ENCODE measurements at places on chromosomes 3 and 15.
A peak's percentile ranks its signal among the peaks of the same experiment; 100 is the strongest.

GRCh38 chr15:33398555-33398954, 87.8 kb downstream of the RYR3 start:
- DNase-seq = no peak

- DNase-seq = no peak
Observed at GRCh38 chr3:9615003-9615628, 34.2 kb upstream of the MTMR14 start.

DNA sequence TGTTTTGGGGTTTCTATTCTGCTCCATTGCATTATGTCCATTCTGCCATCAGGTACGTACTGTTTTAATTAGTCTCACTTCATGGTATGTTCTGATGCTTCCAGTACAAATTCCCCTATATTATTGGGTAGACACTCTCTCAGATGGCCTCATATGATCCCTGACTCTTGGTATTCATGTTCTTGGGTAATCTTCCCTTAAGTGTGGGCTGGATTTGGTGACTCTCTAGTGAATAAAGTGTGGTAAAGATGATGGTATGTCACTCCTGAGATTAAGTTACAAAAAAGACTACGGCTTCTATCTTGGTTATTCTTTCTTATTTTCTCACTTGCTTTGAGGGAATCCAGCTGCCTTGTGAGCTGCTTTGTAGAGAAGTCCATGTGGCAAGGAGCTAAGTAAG, 89.6 kb upstream of the TBC1D5 start:
- DNase-seq = no peak

DNA sequence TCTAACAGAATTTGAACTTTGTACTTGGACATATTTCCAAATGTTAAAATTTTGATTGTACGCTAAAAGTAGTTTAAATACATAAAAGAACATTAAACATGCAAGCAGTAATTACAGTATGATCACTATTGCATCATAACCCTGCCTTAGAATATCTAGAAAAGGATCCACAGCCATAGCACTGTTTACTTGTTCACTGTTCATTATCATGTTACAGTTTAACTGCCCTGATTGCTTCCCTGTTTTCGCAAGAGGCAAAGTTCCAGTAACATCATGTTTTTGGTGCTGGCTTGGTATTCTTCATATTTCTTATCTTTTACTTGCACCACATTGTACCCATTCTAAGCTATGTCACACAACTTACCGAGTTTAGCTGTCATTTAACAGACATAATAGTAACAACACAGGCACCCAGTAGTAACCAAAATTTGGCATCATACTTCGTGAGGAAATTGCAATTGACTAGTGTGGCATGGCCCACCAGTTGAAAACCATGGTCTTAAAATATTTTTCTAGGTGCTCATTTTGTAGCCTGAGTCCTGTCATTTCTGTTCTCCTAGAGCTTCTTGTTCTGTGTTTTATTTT, 13.3 kb upstream of the TMEM87A start:
- no peak for DNase-seq

- DNase-seq = peak; percentile 33
Observed at GRCh38 chr15:51735228-51736010, 2.0 kb downstream of the LYSMD2 start.

GRCh38 chr3:113804661-113805060, 33.9 kb upstream of the GRAMD1C start:
- no peak for DNase-seq

DNA sequence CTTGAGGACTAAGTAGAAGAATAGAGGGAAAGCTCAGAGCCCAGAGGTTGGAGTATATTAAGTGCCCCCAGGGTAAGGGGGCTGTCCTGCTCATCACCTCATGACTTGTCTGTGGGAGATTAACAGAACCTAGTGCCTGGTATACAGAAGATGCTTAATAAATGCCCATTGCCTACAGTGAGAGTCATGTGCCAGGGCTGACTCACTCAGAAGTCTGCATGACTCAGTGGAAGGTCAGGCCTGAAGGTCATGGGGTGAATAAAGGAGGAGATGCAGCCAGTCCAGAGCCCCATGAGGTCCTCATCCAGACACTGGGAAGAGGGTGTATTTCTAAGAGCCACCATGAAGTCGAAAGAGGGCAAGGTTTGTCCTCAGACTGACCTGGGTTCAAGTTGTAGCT, 62.5 kb upstream of the TLE3 start:
- DNase-seq = no peak

DNA sequence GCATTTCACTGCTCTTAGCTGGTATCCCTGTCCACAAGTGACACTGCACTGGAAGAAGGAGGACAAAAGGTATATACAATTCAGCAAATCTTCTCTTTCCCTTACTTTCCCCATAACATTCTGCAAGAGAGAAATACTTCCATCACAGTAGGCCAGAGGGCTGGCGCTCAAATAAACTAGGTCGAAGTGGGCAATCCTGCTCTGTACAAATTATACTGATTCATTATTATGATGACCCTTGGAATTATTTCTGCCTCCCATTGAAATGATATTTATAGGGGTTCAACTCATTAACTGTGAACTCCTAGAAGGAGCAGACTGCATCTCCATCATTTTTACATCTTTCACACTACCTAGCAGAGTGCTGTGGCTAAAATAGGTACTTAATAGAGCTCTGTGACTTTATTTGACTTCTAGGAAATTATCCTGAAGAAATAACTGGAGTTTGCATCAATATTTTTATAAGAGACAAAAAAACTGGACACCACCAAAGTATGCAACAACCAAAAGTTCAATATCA, 80.7 kb downstream of the ADAMTS9 start:
- DNase-seq = no peak

GRCh38 chr3:127034990-127035652, 52.2 kb downstream of the PLXNA1 start:
- DNase-seq = no peak

GRCh38 chr3:65896321-65896720, 142.4 kb downstream of the MAGI1 start:
- DNase-seq = no peak

DNA sequence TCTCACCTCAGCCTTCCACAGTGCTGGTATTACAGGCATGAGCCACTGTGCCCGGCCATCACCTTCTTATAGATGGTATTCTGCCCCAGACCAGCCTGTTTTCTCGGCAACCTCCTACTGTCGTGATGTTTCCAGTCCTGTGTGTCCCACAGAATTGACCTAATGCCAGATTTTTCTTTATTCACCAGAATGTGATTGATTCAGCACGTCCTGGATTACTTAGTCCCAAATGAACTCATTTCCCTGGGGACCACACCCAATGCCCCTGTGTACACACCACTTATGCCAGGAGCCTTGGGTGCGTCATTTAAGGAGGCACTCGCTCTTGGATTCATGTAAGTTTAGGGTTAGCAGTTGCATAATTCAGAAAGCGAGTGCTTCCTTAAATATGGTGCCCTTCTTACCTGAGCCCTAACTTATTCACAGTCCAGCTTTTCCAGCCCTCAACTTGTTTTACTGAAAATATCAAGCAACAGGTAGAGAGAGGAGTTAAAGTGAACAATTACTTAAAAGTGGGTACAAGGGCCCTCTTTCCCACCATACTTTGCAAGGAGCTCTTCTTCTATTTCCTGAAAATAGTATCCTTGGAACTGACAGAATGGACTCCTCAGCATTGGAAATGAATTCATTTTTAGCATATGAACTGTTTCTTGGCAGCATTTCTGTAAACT, 64.6 kb upstream of the UBE2E1 start:
- DNase-seq = no peak

GRCh38 chr3:126098391-126098858, 14.5 kb upstream of the SLC41A3 start:
- no peak for DNase-seq

DNA sequence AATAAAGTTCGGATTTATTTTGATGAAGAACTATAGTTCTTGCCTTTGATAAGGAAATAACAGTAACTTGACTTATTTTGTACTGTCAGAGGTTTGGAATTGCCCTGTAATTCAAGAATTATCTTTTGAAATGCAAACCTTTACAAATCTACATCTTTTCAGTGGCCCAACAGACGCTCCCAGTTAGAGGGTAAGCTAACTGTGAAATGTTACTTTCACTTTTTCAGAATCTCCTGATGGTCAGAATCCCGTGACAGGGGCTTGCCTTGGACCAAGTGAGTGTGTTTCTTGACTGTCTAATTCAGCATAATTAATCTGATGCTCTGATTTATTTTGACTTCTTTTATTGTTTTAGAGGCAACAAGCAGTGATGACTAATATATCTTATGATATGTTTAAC, 262.5 kb downstream of the PLOD2 start:
- no peak for DNase-seq

- DNase-seq = no peak
Observed at GRCh38 chr3:33152363-33153360, 38.8 kb downstream of the CRTAP start.

GRCh38 chr3:68234076-68234780, 579.8 kb upstream of the SUCLG2 start:
- DNase-seq = no peak

GRCh38 chr15:71333839-71334238, 218.6 kb downstream of the THSD4 start:
- DNase-seq = no peak

GRCh38 chr3:11045536-11045935, 53.0 kb downstream of the SLC6A1 start:
- no peak for DNase-seq

GRCh38 chr3:171088964-171089754, 62.6 kb upstream of the SLC2A2 start:
- DNase-seq = no peak

DNA sequence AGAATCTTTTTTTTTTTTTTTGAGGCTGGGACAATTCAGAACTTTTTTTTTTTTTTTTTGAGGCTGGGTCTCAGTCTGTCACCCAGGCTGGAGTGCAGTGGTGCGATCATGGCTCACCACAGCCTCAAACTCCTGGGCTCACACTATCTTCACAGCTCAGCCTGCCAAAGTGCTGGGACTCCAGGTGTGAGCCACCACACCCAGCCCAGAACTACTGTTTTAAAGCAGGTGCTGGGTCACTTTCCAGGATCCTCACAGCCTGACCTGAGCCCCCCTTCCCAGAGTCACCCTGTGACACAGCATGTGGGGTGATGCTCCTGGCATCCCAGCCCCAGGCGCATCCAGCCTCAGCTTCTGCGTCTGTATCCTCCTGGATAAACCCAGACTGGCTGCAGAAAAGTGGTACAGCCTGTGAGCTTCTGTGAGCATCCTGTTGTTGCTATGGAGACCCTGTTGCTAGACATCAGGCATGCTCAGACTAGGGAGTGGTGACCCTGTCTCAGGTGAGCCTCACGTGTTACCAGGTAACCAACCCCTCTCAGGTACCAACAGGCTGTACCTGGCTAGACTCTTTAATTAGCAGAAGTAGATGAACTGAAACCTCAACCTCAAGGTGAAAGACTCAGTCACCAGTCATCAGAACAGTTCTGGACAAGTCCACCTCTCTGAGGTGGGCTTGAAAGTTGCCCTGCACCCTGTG, 15.0 kb downstream of the KLF13 start:
- DNase-seq = no peak

- DNase-seq = no peak
Observed at GRCh38 chr3:26657348-26657976, 34.9 kb downstream of the LRRC3B start.

DNA sequence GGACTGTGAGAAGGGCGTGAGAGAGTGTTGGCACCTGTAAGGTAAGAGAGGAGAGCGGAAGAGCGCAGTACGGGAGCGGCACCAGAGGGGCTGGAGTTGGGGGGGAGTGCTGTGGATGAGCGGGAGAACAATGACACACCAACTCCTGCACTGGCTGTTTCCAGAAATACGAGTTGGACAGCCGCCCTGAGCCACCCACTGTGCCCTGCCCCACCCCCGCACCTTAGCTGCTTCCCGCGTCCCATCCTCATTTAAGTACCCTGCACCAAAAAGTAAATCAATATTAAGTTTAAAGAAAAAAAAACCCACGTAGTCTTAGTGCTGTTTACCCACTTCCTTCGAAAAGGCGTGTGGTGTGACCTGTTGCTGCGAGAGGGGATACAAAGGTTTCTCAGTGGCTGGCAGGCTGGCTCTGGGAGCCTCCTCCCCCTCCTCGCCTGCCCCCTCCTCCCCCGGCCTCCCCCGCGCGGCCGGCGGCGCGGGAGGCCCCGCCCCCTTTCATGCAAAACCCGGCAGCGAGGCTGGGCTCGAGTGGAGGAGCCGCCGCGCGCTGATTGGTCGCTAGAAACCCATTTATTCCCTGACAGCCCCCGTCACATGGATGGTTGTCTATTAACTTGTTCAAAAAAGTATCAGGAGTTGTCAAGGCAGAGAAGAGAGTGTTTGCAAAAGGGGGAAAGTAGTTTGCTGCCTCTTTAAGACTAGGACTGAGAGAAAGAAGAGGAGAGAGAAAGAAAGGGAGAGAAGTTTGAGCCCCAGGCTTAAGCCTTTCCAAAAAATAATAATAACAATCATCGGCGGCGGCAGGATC, at the start of gene SOX2:
Gene SOX2 (plus strand): TSS at position 601 of the 811 bp plus-strand sequence. CDS start 436 bp downstream, outside the sequence.
- DNase-seq = peak; percentile 98

DNA sequence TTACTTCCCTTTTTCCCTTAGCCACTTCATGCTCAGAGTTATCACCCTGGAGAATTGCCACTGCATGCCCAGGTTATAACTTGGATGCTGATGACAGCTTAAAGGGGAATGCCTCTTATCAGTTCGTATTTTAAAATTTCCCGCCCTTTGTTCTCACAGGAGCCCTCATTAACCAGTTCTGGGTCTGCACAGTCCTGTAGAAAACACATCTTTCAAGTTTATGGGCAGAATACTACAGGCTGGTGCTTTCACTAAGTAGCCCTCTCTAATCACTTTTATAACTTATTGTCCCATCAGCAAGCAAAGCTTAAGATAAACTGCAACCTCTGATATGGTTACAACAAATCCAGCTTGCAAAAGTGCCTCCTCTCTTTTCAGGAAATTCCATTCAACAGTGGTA, 587.3 kb upstream of the UBE2E2 start:
- no peak for DNase-seq

GRCh38 chr3:160963949-160964348, 141.2 kb downstream of the B3GALNT1 start:
- no peak for DNase-seq

- no peak for DNase-seq
Observed at GRCh38 chr3:126039870-126040269, 44.1 kb downstream of the SLC41A3 start.

- DNase-seq = no peak
Observed at GRCh38 chr3:66949898-66950297, 48.2 kb upstream of the KBTBD8 start.

GRCh38 chr3:45497963-45498362, 96.6 kb upstream of the LIMD1 start:
- no peak for DNase-seq

DNA sequence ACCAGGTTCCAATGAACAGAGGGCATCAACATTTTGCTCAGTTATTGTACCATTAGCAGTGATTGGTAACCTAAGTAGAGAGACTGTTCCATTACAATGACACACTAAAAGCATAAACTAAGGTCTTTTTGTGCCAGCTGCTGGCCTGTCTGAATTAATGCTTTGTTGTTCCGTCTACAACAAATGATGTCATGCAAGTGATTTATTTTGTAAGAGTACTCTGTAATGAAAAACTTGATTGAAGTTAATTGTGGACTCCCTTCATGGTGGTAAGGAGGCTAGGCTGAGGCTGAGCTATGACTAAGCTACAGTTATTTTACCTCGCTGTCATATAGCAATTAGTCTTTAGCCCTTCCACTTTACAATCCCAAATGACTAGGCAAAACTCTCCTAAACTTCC, 23.2 kb downstream of the RCN2 start:
- no peak for DNase-seq

- no peak for DNase-seq
Observed at GRCh38 chr3:132469326-132469725, 52.0 kb downstream of the DNAJC13 start.

GRCh38 chr15:81492969-81493645, 119.1 kb upstream of the TMC3 start:
- DNase-seq = no peak
